T1000 (cell line): ENCODE measurements at places on chromosomes 2 and 18.

DNA sequence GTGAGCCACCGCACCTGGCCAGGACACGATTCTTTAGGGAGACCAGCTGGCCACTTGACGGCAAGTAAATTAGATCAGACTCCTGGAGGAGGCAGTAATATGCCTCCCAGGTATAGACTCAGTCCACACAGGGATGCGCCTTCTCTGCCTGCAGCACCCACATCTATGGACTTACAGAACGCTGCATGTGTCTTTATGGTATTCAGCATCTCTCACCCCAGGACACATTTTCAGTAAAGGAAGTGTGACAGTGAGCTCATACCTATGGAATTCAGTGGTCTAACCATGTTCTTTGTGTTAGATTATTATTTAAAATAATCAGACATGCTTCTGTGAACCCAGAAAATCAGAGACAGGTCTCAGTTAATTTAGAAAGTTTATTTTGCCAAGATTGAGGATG lies 5.9 kb upstream of the NARS1 start:
- no peak for DNase-seq

DNA sequence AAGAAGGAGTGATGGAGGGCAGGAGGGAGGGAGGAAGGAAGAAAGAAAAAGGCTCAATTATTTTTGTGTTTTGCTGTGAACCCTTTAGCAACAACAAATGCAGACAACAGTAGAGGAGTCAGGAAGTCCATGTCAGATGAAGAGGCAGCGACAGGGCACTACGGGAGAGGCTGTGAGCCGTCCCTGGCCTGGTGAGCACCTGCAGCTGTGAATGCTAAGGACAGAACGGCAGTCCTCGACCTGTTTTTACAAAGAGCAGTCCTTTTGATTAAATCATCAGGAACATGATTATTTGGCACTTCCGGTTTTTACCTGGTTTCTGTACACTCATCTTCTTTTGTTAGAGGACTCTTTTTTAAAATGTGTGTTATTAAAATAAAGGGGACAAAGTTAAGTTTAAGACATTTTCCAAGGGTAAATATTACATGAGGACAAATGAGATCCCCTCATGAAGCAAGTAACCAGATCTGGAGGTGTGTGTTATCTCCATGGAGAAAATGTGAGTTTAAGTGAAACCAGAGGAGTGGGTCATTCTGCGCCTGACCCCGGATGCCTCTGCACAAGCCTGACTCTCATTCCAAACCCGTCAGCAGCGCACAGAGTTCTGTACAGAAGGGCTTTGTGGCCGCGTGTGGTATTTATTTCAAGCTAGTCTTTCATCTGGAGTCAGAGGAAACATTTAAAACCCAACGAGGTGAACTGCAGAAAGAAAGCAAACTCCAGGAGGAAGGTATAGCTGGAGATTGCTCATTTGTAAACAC lies 492.5 kb downstream of the SOX11 start:
- DNase-seq, result no peak

GRCh38 chr2:26605195-26605998 lies 35.8 kb downstream of the CIB4 start:
- no peak for DNase-seq

- DNase-seq, result no peak
Measured at GRCh38 chr2:98448441-98449145, 3.9 kb downstream of the INPP4A start.

DNA sequence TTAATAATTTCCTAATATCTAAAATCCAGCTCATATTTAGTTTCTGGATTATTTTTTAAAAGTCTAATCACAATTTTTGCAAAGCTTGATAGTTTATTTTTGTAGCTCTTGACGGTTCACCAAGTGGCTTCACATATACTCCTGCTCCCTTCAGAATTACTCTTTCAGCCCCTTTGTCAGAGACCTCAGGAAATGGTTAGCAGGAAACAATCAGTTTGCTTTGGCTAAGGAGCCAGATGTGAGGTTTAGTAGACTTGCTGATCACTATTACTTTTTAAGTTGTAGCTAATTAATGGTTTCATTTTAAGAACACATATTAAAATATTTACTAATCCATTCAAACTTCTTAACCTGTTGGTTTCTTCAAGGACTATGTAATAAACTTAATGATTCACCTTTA lies 2.3 kb downstream of the RBBP8 start:
- no peak for DNase-seq

GRCh38 chr18:49869354-49869753 lies 56.0 kb upstream of the ACAA2 start:
- DNase-seq, result no peak

DNA sequence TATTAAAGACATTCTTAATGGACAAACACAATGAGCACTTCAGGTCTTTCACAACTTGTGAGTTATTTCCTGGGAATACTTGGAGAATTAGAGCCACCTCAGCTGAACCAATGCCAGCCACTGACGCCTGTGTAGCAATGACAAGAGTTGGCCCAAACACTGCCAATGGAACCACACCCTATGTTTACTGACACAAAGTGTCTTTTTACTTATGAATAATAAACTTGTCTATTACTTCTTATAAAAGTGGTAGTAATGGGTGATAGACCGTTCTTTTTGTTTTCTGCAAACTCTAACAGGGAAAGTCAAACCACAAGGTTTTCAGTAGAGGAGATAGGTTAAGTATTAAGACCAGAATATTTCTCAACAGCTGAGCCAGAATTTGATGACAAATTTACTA lies 12.5 kb upstream of the CHAC2 start:
- no peak for DNase-seq
